ENCODE measurements at places on chromosomes 3 and 15.
A peak's percentile ranks its signal among the peaks of the same experiment; 100 is the strongest.

- DNase-seq, result no peak
- no peak overlapping the region for H3K4me3 ChIP-seq
- no peaks in the 10 kb centered on the region for H3K36me3 ChIP-seq
- no peak overlapping the region for H3K27ac ChIP-seq
- no peaks in the 10 kb centered on the region for H3K4me1 ChIP-seq
- no peaks in the 10 kb centered on the region for H3K27me3 ChIP-seq
These were observed 55.9 kb downstream of the MAP6D1 start for GRCh38 chr3:183769453-183769852.

- no peaks in the 10 kb centered on the region for H3K4me1 ChIP-seq
- H3K4me3 ChIP-seq, result no peak overlapping the region
- no peak for DNase-seq
- H3K27ac ChIP-seq, result no peak overlapping the region
- no peaks in the 10 kb centered on the region for H3K27me3 ChIP-seq
- H3K36me3 ChIP-seq, result no peaks in the 10 kb centered on the region
These were observed 48.5 kb upstream of the MLF1 start for GRCh38 chr3:158522221-158523136.

DNA sequence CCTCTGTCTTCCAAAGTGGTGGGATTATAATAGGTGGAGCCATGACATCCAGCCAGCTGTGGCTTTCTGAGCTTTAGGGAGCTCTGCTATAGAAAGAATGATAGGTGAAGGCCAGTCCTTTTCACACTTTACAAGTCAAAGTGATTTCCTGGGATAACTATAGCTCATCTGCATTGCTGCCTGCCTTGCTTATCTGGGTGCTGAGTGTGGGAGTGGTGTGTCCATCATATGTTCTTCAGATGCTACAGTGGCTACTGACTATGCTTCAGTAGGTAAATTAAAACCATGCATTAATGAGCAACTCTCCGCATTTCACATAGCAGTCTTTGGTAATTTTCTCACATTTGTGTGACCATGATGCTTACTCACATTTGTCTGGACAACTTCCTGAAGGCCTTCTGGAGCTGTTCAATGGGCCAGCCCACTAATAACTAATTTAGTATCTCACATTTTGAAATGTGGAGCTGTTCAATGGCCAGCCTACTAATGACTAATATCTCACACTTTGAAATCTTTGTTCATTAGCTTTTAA is 23.4 kb downstream of the RHOA start:
- H3K4me1 ChIP-seq, result peaks cover 9% of the 10 kb centered on the region
- DNase-seq, result no peak
- H3K4me3 ChIP-seq, result no peak overlapping the region
- H3K27me3 ChIP-seq, result no peaks in the 10 kb centered on the region
- H3K27ac ChIP-seq, result no peak overlapping the region
- no peaks in the 10 kb centered on the region for H3K36me3 ChIP-seq

DNA sequence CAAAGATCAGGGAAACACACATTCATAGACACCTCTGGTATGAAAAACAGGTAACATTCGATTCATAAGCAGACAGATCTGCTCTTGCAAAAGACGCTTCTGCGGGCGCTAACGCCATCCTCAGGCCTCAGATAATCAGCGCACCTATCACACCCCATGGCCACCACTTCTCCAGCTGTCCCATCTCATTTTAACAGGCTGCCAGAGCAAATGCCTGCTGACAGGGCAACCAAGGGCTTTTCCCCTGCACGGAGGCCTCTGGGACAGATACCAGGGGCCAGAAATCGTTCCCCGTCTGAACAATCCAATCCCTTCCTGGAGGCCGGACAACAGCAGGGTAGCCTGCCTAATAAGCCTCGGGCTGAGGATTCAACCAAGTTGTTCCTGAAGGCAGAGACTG is 15.2 kb downstream of the ABCC5 start:
- no peaks in the 10 kb centered on the region for H3K27me3 ChIP-seq
- DNase-seq, result no peak

DNA sequence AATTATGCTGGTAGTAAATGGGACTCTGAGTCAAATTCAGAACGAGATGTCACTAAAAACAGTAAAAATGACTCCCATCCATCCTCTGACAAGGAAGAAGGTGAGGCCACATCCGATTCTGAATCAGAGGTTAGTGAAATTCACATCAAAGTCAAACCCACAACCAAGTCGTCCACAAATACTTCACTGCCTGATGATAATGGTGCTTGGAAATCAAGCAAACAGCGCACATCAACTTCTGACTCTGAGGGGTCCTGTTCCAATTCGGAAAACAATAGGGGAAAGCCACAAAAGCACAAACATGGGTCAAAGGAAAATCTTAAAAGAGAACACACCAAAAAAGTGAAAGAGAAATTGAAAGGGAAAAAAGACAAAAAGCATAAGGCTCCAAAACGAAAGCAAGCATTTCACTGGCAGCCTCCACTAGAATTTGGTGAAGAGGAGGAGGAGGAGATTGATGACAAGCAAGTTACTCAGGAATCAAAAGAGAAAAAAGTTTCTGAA is 15.1 kb upstream of the ZBTB47 start:
- no peak overlapping the region for H3K27ac ChIP-seq
- DNase-seq, result no peak
- H3K36me3 ChIP-seq, result no peaks in the 10 kb centered on the region

DNA sequence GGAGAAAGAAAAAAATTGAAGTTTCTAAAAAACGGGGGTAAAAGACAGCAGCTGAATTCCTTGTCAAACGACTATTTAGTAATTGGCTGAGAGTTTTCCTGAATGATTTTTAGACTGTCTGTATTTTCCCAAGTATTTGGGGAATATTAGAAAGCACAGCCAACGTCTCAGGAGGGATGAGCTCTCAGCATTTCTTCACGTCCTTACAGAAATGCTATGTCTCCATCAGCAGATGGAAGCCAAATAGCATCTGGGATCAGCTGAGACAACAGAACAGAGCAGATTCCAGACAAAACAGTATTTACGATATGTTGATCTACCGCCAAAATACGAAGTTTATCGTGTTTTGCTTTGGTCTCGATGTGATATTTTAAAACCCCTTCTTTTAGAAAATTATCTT is 5.3 kb upstream of the TMC3 start:
- peaks cover 1% of the 10 kb centered on the region for H3K4me1 ChIP-seq
- H3K27ac ChIP-seq, result no peak overlapping the region
- H3K36me3 ChIP-seq, result no peaks in the 10 kb centered on the region
- no peaks in the 10 kb centered on the region for H3K27me3 ChIP-seq
- DNase-seq, result no peak

DNA sequence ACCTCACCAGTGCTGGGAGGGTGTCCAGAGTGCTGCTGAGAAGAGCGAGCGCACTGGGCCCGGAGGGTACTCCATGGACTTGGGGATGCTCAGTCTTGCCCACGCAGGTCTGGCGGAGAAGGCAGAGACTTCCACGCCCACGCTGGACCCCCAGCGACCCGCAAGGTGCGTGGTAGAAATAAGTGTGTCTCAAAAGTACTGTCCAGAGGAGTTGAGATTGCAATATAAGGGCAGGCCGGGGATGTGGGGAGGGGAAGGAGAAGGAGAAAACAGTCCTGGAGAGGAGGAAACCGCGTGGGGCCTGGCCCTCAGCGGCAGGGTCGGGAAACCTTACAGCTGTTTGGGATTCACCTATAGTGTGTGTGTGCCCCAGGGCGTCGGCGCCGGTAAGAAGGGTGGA is 38.9 kb downstream of the NR2F2 start:
- no peaks in the 10 kb centered on the region for H3K4me1 ChIP-seq
- no peak overlapping the region for H3K27ac ChIP-seq
- no peaks in the 10 kb centered on the region for H3K36me3 ChIP-seq
- DNase-seq, result no peak

GRCh38 chr15:100919481-100920405 is 586 bp downstream of the LRRK1 start:
- DNase-seq, result peak; percentile 63
- H3K36me3 ChIP-seq, result no peaks in the 10 kb centered on the region
- peak overlapping the region; percentile 50 for H3K4me3 ChIP-seq
- peak overlapping the region; percentile 57 for H3K27ac ChIP-seq
- H3K27me3 ChIP-seq, result no peaks in the 10 kb centered on the region
- peaks cover 5% of the 10 kb centered on the region for H3K4me1 ChIP-seq

GRCh38 chr3:48140336-48140757 is 47.9 kb downstream of the CDC25A start:
- DNase-seq, result no peak
- no peaks in the 10 kb centered on the region for H3K27me3 ChIP-seq
- no peak overlapping the region for H3K27ac ChIP-seq
- H3K4me3 ChIP-seq, result no peak overlapping the region

- H3K4me3 ChIP-seq, result no peak overlapping the region
- no peak for DNase-seq
- no peak overlapping the region for H3K27ac ChIP-seq
- H3K4me1 ChIP-seq, result peaks cover 10% of the 10 kb centered on the region
- H3K27me3 ChIP-seq, result no peaks in the 10 kb centered on the region
These were observed 26.0 kb downstream of the UBE2E1 start for GRCh38 chr3:23831517-23832394.

DNA sequence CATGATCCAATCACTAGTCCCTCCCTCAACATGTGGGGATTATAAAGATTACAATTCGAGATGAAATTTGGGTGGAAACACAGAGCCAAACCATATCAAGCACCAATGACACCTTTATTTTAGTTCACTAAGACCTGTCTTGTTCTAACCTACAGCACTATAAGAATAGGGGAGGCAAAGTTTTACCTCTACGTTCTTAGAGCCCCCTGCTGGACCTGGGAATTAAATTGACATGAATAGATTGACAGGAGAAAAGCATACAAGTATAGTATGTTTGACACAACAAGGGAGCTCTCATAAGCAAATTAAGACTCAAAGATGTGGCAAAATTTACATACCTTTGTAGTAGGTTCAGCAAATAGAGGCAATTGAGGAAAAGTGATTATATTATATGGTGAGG is 974.4 kb upstream of the ALCAM start:
- H3K36me3 ChIP-seq, result no peaks in the 10 kb centered on the region
- no peak overlapping the region for H3K27ac ChIP-seq
- no peak overlapping the region for H3K4me3 ChIP-seq
